ENCODE measurements at places on chromosomes 4 and X. TPM values are rescaled to one million over a fixed set of nuclear protein-coding genes. Genes with fewer than 3 reads are reported as not detected.

- no peak for DNase-seq
Observed at GRCh38 chr4:47278631-47279030, 184.9 kb downstream of the COMMD8 start.

GRCh38 chrX:28910487-28910886 is 323.2 kb downstream of the IL1RAPL1 start:
- no peak for DNase-seq

- DNase-seq, result no peak
Observed at GRCh38 chr4:111435986-111436744, 709.1 kb upstream of the FAM241A start.

GRCh38 chr4:160193787-160194186 is 1090.9 kb downstream of the RAPGEF2 start:
- no peak for DNase-seq

GRCh38 chr4:75634951-75635350 is 4.6 kb upstream of the CDKL2 start:
- DNase-seq, result no peak

DNA sequence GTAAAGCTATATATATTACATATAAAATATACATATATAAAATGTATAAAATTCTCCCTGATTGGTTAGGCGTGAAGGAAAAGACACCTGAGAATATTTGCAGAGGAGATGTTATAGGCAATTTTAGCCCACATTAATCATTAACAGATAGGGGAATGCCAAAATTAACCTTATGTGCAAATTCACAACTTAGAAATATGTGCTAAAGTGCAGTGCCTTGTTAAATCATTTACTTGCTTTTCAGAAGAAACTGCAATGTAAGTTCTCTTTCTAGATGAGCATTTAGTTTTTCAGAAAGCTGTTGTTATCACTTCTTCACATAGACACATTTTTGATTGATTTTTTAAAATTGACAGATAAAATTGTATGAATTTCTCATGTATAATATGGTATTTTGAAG is 5.6 kb downstream of the TASL start:
- no peak for DNase-seq

- no peak for DNase-seq
Observed at GRCh38 chr4:2273657-2274319, 11.9 kb upstream of the MXD4 start.

GK2 gene
- not detected for total RNA-seq

PHEX gene
- 0.31 TPM for total RNA-seq

IL13RA1 gene
- 33.2 TPM for total RNA-seq
